Esophagus muscularis mucosa (tissue), 4 donors: ENCODE measurements at places on chromosomes 2 and 18.

GRCh38 chr18:60978338-60978737 lies 354.9 kb upstream of the CDH20 start:
- DNase-seq: no peak

DNA sequence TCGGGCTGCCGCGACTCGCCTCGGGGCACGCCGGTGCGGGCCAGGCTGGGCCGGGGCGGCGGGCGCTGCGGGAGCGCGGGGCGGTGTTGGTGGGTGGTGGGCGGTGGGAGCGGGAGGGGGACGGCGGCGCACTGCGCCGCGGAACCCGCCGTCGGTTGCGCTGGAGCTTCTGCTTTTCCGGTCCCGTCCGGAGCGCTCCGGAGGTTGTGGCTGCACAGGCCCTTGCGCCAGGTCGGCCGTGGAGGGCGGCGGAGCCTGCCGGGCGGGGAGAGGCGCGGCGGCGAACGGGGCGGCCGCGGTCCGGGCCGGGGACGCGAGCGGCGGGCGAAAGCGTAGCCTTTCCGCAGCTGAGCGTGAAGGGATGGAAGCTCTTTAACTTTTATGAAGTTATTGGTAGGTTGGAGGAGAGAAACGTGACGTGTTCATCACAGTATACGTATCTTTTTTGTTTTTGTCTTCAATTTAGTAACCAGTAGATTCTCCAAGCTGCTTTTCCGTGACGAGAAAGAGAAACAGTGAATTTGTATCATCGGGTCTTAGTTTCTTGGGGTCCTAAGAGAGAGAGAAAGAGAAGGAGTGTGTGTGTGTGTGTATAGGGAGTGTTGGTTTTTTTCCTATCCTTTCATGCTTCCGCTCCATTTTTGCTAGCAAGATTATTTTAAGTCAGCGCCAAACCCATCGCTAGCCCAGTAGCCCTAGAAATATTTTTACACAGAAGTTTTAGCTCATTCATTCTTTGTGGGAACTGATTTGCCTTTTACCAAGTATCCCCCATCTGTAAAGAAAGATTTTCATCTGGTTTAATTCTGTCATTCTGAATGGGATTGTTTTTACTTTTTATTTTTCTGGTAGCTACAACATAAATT lies 535 bp downstream of the ATG4B start:
- no peak for DNase-seq

DNA sequence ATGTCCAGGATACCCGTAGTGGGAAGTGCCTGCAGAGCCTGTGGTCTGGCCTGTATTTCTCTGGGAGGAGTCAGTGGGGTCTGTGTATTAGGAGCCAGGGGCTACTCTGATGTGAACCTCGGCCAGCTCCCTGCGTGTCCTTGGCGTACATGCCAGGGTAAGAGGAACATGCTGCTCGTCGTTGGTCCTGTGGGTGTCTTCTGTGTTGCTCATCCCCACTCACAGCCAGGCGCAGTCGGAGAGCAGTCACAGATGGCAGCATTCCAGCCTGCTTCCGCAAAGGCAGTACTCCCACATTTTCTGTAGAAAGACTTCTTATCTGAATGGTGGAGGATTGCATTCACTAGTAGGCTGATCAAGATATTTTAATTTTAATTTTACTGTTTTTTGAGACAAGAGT lies 84.9 kb downstream of the DGKD start:
- no peak for DNase-seq

DNA sequence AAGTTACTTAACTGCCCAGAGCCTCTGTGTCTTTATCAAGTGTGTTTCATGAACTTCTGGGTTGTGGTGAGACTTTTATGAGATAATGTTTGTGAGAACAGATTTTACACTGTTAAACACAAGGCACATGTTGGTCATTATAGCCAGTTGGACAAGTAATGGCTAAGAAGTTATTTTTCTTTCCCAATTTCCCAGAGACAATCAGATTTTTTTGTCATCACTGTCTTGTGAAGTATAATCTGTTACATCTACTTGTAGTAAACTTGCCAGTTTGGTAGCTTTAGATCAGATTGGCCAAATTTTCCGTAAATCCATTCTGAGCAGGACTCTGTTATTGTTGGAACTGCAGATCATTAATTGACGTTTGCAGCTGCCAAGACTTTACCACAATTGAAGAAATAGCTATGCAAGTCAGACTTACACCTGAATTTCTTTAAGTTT lies 838.8 kb downstream of the SLC4A3 start:
- no peak for DNase-seq

DNA sequence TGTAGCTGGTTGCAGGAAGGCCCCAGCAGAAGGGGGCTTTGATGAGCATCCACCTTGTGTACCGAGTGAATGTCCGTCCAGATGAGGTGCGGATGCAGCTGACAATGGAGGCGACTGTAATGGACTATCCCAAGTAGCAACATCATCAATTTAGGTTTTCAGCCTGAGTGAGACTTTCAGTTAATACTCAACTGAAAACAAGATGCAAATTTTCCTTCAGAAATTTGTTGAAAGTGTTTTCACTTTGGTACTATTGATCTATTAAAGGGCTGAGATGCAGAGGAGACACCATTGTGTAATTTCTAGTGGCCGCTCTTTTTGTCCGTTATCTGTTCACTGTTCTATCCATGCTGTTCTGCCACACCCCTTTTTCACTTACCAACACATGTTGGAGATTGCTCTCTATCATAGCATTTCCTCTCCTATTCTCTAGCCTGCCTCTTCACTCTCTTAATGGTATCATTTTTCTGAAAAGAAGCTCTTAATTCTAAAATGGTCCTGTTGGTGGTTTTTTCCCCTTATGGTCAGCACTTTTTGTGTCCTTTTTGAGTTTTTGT lies 12.0 kb upstream of the CASP8 start:
- DNase-seq: no peak

DNA sequence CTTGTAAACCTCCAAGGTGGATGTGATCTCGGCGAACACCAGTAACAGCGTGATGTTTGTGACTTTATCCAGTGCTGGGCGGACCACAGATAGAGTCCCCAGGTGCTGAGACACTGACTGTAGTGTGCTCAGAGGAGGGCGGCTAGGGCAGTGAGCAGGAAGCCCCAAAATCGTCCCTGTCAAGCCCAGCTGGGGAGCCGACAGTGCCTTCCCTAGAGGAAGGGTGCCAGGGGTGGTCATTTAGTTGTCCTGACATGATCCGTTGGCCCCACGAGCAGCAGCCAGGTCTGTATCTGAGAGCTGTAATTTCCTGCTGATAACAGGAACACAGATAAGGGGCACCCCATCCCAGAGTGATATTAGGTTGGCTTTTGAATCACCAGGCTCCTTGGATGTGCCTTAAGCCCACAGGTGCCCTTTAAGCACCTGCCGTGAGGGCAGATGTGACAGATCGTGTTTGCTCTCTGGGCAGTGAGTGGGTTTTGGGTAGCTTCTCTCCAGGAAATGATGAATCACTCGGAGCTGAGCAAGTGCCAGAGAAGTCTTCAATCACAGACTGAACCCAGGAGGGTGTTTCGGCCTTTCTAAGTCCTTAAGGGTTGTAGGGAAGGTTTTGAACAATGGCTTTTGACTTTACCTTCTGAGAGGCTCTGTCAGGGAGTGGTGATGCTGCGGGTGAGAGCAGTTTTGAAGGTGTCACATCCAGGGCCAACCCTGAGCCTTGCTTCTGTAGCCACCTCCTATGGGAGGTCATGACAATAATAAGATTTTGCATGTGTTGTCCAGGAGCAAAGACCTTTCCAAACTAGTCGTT lies 7.7 kb downstream of the LPIN1 start:
- no peak for DNase-seq

- no peak for DNase-seq
Measured at GRCh38 chr2:102296449-102296848, 14.9 kb upstream of the IL1RL1 start.

GRCh38 chr2:120299004-120299403 lies 46.4 kb downstream of the RALB start:
- no peak for DNase-seq

DNA sequence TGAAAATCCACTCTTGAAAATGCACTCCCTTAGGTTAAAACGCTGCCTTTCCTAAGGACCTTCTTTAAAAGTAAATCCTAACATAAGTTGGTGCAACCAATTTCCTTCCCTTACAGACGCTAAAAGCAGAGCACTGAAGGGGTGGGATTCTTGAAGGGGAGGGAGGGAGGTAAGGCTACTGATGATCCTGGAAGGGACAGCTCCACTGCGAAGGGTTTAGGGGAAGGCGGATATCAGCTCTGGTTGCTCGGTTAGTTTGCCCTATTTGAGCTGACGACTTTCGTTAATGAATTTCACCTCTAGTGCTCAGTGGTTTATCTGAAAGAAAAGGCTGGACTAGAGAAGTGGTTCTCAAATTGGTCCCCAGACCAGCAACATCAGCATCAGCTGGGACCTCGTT lies 49.7 kb upstream of the SIGLEC15 start:
- DNase-seq: no peak

GRCh38 chr18:7848054-7848412 lies 280.9 kb downstream of the PTPRM start:
- DNase-seq: no peak

GRCh38 chr2:140457483-140457882 lies 1673.3 kb downstream of the LRP1B start:
- no peak for DNase-seq

DNA sequence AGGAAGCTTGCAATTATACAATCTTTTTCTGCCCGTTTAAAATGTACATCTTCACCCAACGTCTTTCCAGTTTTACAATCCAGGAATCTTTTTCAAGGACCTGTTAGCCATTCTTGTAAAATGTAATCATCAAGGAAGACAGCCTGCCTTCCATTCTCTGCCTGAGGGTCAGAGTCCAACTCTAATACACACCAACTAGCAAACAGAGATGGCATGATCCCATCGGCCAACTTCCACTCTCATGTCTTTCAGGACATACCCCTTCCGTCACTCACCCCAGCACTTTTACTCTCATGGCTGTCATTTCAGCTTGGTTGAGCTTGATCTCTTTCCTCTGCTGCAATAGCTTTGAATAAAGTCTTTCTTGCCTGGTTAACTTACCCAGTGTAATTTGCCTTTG lies 172.5 kb upstream of the NETO1 start:
- no peak for DNase-seq

DNA sequence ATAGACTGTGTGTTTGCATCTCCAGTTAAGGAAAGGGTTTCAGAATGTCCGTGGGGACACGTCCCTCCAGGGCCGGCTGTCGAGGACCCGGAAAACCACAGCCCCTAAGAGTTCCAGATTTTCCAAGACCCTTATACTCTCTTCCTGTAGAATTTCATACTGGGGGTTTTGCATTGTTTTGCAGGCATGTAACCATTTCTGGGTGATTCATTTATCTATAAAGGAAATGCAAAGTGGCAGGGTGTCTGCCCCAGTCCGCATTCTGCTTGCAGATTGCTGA lies 8.5 kb downstream of the SP9 start:
- DNase-seq: no peak

- DNase-seq: no peak
Measured at GRCh38 chr2:207746131-207746530, 23.6 kb downstream of the FZD5 start.

- no peak for DNase-seq
Measured at GRCh38 chr18:10054366-10054765, 140.6 kb downstream of the VAPA start.

GRCh38 chr2:213751446-213751845 lies 467.2 kb downstream of the SPAG16 start:
- no peak for DNase-seq

DNA sequence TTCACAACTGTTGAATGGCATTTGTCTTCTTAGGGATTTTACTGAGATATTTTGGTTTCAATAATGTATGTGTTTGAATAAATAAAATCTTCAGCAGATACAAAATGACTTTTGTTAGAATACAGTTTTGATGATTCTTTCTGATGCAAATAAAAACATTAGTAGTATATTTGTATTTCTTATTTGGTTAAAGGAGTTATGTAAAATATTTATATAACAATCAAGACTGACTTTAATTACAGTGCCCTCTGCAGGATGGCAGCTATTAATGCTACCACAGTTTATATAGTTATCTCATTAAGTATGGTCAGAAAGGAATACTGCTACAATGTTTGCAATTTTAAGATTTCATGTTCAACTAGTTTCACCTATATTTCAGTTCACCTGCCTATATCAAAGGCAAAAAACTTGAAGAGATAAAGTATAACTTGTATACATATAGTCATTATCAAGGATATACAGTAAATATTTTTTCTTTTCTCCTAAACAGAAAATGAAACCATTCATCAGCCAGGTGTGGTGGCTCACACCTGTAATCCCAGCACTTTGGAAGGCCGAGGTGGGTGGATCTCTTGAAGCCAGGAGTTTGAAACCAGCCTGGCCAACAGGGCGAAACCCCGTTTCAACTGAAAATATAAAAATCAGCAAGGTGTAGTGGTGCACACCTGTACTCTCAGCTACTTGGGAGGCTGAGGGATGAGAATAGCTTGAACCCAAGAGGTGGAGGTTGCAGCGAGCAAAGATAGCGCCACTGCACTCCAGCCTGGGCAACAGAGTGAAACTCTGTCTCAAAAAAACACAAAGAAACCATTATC lies 19.8 kb downstream of the ARL5A start:
- no peak for DNase-seq

DNA sequence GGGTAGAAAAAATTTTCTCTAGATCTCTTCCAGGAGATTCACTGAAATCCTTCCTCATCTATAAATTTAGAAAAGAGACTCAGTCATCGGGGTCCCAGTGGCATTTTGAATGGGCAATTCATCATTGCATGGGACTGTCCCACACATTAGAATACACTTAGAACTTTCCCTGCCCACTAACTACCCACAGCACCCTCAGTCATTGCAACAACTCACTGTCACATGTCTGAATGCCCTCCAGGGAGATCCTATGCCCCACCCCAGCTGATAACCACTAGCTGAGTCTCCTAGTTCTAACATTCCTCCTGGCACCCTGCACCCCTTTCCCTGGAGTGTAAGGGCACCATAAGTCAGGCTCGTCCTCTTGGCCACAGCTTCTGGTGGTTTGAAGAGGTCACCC lies 89.6 kb downstream of the INSIG2 start:
- DNase-seq: peak; percentile 72

DNA sequence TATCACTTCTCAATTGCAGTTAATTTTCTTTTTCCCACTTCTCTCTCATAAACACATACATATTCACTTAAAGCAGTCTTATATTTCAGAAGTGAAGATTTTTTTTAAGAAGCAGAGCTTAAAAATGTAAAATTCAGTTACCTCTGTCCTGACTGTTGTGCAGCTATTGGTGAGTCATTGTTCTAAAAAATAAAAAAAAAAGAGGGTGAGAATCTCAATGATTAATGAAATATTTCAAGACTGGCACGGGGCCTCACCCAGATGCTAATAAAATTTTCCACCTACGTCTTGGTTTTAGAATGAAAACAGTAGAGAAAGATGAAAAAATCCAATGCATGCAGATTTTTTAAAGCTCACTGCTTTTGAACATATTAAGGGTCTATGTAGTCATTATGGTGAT lies 67.7 kb downstream of the RDH14 start:
- no peak for DNase-seq

DNA sequence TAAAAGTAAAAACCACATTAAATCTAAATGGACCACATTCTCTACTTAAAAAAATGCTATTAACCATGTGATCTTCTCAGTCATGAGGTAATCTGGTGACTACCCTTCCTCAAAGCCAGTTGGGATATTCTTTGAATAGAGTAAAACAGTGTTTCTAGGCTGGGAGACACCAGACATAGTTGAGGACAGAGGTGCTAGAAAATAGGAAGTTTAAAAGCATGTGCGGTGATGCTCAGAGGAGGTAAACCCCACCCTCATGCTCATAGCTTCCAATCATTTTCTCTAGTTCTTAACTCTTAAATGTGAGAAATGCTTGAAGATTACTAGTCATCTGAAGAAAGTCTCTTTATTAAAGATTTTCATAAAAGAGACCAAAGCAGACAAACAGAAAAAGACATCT lies 30.7 kb upstream of the ELAC1 start:
- no peak for DNase-seq

GRCh38 chr18:68784071-68784470 lies 13.8 kb upstream of the CCDC102B start:
- DNase-seq: no peak
